ENCODE measurements at places on chromosomes 1 and 21.

DNA sequence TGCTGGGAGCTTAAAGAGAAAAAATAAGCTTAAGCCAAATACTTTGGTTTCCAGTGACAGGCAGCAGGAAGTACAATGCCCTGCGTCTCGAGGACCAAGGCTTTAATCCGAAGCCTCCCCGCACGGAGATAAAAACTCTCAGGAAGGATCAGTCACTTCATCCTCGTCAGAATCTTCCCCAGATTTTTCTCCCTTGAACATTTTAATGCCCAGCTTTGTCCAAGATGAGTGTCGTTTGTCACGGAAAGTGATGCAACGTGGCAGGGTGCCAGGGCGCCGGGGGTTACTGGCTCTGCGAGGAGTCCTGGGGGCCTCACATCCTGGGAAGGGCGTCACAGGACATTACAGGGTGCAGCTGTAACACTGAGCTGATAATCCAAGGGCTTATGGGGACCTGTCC, 25.2 kb upstream of the PCBP3 start:
- no peak for DNase-seq

- no peak for DNase-seq
Observed at GRCh38 chr1:185645162-185645640, 89.0 kb upstream of the HMCN1 start.

GRCh38 chr1:161139766-161140165, 7.3 kb upstream of the DEDD start:
- no peak for DNase-seq

GRCh38 chr1:19367584-19368041, 55.5 kb downstream of the SLC66A1 start:
- no peak for DNase-seq

DNA sequence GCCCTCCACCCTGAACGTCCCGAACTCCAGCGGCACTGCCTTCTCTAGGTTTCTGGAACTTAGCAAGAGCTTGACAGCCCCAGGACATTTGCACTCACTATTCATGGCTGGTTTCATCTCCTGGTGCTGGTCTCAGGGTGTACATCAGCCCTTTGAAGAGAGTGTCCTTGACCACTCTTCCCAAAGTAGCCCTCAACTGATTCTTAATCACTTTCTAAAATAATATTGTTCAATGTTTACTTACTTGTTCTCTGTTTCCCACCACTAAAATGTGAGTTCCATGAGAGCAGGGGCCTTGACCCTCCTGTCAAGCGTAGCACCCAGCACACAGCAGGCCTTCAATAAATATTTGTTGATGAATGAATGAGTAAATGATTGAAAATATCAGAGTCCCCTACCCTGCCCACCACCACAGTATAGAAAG, 262.5 kb downstream of the RHOU start:
- DNase-seq: no peak

GRCh38 chr1:114314098-114314497, 160.4 kb upstream of the SYT6 start:
- DNase-seq: no peak

DNA sequence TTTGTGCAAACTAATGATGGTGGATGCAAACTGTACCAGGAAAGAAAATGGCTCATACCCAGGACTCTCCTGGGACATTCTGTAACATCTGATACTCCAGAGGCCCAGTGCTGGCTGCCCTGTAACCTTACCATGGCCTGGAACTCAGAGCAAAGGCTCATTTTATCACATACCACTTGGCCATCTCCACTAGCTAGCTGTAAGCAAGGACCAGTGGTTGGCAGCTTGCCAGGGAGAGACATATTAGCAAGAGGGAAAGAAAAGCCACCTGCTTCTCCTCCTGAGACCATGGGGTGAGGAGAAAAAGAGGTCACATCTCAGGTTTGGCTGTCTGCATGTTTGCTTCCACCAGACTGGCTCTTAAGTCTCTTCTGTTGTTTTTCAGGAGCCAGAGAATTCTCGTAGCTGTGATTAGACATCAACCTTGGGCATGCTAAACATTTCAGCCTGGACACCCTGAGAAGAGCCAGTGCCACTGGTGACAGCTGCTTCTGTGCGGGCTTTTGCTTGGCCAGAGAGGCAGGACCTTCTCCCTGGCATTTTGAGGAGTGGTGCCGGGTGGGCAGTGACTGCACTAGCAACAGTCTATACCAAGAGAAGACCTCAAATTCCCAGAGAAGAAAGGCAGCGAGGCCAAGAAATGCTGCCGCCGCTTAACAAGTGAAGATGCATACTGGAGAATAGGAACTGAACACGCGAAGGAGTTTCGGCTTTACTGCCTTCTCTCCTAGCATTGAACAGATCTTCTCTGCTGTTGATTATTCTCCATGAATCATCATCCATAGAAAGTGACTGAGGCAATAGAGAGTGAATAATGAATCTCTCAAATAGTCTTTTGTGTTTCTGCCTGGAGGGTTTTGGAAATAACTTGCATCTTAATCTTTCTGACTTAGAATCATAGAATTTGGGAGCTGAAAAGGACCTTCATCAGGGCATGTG, 6.7 kb upstream of the INKA2 start:
- no peak for DNase-seq

DNA sequence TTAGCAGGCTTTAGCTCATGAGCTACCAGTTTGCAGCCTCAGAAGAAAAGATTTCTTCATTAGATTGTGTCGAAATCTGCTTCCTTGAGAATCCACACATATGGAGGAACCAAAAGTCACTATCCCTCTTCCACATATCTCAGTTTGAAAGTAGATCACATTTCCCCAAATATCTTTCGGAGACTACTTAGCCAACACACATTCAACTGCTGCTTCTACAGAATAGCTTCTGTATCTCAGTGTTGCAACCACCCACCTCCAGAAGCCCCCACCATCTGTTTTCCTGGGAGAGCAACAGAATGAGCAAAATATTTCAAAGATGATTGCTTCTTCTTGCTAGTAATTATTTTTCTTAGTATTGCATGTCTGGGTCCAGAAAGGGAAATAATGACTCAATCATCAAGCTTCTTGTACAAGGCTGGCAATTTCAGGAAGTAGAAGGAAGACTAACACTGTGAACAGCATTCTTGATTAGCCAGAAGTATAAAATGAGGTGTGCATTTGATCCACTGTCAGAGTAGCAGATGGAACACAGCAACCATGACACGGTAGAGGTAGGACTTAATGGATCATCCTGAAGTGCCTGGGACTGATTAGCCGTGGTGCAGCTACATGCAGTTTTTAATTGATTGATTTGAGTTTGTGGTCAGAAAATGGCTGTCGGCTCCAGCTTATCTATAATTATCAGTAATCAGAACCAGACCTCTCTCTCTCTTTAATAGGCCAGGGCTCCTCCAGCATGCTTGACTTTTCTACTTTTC, 24.9 kb downstream of the ZC3H11B start:
- no peak for DNase-seq

DNA sequence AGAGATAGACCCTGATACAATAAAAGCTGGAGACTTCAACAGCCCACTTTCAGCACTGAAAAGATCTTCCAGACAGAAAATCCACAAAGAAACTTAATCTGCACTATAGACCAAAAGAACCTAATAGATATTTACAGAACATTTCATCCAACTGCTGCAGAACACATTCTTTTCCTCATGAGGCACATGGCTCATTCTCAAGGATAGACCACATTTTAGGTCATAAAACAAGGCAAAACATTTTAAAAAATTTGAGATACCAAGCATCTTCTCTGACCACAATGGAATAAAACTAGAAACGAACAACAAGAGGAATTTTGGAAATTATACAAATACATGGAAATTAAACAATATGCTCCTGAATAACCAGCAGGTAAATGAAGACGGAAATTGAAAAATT, 15.0 kb upstream of the IL20 start:
- no peak for DNase-seq
